Stimulated activated CD8-positive, alpha-beta memory T cell treated with anti-CD3 and anti-CD28 coated beads, Interleukin-4, amount 100 ng/mL, for 48 hours (primary cell): ENCODE measurements at places on chromosomes 4 and X.
A peak's percentile ranks its signal among the peaks of the same experiment; 100 is the strongest.

- DNase-seq: no peak
These were observed 21.0 kb upstream of the TMSB15B start for GRCh38 chrX:103941201-103941975.

GRCh38 chrX:41445781-41446358 lies 1.3 kb upstream of the NYX start:
- no peak for DNase-seq

DNA sequence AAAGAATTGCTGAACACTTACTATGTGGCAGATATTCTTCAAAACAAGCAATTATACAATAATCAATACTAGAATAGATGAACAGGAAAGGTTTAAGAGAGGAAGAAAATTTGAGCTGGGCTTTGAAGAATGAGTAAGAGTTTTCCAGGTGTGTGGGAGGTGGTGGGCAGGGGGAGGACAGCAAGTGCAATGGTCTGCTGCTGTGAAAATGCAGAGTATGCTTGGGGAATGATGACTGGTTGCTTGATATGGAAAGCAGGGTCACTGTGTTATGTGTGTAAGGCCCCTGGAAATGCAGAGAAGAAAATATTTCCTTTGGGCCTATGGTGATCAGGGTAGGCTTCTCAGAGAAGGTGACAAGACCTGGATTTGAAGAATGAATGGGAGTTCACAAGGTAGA lies 300.3 kb downstream of the CAMK2D start:
- no peak for DNase-seq

DNA sequence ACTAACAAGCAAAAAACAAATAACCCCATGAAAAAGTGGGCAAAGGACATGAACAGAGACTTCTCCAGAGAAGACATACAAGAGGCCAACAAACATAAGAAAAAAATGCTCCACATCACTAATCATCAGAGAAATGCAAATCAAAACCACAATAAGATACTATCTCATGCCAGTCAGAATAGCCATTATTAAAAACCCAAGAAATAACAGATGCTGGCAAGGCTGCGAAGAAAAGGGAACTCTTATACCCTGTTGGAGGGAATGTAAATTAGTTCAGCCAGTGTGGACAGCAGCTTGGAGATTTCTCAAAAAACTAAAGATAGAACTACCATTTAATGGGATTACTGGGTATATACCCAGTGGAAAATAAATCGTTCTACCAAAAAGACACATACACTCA lies 79.6 kb downstream of the MAPK10 start:
- no peak for DNase-seq

DNA sequence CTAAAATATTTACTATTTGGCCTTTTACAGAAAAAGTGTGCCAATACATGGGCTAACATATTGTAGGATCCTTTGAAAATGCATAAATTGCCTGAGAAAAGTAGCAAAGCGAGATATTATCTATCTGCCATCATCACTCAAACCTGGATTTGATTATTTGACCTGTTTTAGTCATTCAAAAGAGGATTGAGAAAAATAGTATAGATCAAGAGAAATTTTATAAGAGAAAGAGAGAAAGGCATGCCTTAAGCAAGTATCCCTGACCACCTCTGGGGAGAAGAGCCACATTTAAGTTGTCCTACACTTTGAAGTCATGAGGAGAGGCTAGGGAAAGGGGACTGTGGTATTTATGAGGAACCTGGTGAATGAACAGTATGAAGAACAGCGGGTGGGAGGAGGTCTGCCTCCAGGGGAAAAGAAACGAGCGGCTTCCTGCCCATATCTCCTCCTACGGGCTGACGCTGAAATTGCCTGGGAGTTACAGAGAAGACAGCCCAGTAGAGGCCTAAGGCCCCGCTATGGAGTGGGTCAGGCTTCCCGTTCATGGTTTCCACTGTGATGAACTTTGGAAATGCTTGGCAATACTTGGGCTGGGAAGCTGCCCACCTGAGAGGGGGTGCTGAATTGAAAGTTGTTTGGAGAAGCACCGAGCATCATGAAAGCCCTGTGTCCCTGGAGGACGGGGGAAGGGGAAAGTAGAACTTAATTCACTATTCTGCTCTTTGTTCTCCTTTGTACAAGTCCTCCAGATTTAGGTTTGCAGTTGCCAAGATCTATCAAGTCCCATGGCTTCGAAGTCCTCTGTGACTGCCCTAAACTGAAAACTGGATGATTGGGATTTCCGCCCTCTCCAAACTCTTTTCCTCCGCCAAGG lies 106.9 kb upstream of the ACSL4 start:
- DNase-seq: peak; percentile 25

DNA sequence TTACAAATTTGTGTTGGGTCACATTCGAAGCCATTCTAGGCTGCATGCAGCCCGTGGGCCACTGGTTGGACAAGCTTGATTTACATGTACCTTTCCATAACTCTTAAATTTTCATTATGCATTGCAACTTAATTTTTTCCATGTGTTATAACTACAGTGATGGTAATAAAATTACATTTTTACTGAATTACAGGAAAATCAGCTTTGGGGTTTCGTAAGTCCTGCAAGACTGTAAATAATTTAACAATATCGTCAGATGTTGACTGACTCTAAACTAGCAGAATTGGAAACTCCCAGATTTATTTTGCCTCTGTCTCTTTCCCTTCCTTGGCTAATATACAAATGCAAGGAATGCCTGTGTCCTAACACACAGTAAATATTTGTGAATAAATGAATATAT lies 88.0 kb upstream of the RAPGEF2 start:
- DNase-seq: no peak

GRCh38 chr4:950136-951020 lies 18.1 kb downstream of the TMEM175 start:
- no peak for DNase-seq

GRCh38 chr4:53916431-53916889 lies 147.9 kb downstream of the CHIC2 start:
- no peak for DNase-seq

- DNase-seq: no peak
These were observed 133.5 kb upstream of the NUDT6 start for GRCh38 chr4:123055943-123056342.

DNA sequence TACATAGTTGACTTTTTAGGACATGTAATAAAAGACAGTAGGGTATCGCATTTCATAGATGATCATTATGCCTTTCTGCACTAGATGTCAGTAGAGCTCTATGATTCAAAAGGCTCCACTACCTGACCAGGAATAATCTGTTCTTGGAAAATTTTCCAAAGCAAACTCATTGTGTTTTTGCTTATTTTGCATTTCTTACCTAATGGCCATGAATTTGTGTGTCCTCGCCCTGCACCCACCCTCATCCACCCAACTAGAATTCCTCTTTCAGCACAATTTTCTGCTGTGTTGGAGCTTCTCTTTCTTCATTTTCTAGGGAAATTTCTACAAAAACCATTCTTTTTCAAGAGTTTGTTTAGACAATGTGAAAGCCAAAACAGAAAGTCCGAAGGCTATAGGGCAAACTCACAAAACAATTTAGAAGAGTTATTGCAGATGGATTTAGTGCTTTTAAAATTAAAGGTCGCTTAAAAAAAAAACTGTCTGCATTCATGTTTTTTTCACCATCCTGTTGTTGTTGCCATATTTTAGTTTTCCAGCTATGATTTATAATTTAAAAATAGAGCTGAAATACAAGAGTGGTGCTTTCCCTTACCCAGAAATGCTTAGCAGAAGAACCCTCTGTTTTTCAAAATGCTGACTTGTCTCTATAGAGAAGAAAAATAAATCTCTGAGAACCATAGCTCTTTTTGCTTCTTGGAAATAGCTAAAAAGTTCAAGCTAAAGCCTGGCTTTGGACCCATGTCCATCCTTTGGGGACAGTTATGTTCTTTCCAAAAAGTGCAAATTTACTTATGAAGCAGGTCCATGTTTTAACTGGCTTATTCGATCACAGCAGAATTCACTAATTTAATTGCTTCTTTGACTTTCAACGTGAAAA lies 183.7 kb downstream of the SPATA18 start:
- DNase-seq: no peak

DNA sequence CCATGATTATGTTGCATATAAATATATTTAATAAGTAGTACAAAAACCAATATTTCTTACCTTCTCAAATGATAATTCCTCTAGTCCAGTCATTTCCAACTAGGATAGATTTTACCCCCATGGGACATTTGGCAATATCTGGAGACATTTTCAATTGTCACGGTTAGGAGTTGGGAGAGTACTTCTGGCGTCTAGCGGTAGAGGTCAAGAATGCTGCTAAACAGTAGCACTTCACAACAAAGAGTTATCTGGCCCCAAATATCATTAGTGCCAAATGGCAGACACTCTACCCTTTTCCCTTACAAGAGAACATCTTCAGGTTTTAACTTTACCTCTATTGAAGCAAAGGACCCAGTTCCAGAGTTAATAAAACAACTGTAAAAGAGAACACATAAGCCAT lies 168.1 kb downstream of the FAT4 start:
- DNase-seq: no peak

- no peak for DNase-seq
These were observed 130.4 kb downstream of the MSL3 start for GRCh38 chrX:11888421-11888820.

GRCh38 chrX:147828719-147829118 lies 83.0 kb upstream of the FMR1 start:
- DNase-seq: no peak

- peak; percentile 25 for DNase-seq
These were observed at the start of gene KLHL13 for GRCh38 chrX:118116713-118117550. TSS of gene KLHL13 (minus strand) at chrX:118116810. CDS start at chrX:118028473, 88,337 bp downstream.

- no peak for DNase-seq
These were observed 71.3 kb downstream of the HTRA3 start for GRCh38 chr4:8340781-8341241.

GRCh38 chr4:4293279-4293678 lies 3.2 kb downstream of the ZBTB49 start:
- no peak for DNase-seq

DNA sequence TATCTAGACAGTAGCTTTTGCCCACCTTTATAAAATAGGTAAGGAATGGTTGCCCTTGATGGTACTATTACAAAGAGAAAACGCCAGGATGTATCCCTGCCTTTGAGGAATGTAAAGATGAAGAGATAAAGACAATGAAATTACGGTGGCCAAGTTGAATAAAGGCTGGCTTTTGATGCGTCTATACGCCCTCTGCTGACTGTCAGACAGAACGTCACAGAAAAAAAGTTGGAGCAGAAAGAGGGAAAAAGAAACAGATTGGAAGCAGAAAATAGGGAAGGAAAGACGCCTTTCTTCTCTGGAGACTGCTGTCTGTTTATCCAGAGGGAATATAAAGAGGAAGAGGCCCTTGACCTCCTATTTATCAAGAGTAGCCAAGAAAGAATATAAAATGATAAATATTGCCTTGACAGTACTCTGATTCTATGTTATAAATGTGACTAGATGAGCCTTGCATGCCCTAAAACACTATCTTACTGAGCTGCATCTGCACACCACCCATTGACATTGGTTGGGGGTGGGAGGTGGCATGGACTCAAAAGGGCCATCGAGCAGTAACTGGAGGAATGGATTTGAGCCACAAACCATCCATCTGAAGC lies 30.6 kb downstream of the PCDH19 start:
- no peak for DNase-seq

DNA sequence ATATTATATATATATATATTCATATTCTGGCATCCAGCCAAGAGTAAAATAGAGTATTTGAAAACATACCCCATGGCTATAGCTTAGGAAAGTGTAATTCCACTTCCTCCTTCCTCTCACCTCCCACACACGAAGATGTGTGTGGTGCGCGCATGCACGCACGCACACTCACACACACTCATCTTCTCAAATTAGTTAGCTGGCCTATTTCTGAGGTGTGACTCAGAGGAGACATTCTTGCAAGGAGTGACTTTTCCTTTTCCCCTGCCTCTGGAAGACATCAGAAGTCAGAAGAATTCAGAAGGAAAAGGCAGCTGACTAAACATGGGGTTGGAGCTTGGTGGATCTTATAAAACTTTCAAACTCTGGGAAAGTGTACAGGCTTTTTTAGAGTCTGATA lies 8.8 kb downstream of the ENPEP start:
- no peak for DNase-seq

- no peak for DNase-seq
These were observed 70.8 kb downstream of the HHIP start for GRCh38 chr4:144716778-144717177.

- no peak for DNase-seq
These were observed 528 bp upstream of the FGF2 start for GRCh38 chr4:122826079-122826527.

- DNase-seq: no peak
These were observed 3.1 kb downstream of the NSG1 start for GRCh38 chr4:4390046-4390445.

DNA sequence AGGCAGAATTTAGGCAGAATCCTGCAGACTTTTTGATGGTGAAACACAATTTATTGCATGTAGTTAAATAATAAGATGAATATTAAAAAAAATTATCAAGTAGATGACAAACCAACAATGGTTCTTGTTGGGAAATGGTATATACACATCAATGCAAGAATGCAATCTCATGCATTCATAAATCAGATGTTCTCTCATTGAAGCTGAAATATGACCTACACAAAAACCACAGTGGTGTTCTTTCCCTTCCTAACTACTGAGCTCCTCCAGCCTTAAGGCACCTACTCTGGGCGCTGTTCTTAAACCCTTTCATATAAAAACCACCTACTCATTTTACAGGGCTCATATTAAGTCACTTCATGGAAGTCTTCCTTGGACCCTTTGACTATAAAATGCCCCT lies 64.1 kb downstream of the ANTXR2 start:
- DNase-seq: no peak

GRCh38 chr4:158861281-158861680 lies 92.5 kb downstream of the FNIP2 start:
- DNase-seq: no peak

DNA sequence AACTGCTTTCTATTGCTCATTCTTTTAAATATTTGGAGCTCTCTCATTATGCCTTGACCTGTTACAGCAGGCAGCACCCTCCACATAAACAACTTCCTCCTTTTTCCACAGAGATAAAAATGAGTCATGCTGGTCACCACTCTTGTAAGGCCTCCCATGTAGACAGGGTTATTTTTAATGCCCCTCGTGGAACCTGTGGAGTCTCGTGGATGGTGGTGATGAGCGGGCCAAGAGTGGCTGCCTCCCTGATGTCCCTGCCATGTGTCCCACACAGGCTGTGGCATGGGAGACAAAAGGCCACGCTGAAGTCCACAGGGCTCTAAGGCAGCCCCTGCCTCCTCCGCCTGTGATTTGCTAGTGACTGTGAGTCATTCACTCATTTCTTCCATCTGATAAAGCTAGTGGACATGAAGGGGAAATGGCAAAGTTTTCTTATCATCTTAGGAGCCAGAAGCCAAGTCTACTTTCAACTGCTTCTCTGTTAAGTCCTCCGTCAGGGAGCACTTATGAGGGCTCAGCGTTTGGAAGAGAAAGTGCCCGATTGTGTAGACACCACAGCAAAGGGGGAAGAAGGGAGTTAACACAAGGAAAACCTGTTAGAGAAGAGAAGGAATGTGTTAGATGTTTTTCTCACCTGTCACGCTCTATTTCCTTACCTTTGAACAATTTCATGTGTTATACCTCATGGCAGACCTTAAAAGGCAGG lies 121.6 kb upstream of the FAT1 start:
- no peak for DNase-seq
